Adrenal gland (tissue), 19 donors: ENCODE measurements at places on chromosomes 1 and 21. TPM values are rescaled to one million over a fixed set of nuclear protein-coding genes. Genes with fewer than 3 reads are reported as not detected.

Gene PRRX1
- 7.9 TPM for polyA plus RNA-seq

Gene SMAP2
- polyA plus RNA-seq, result 20.1 TPM

Gene CA6
- not detected for polyA plus RNA-seq

Gene SFT2D2
- polyA plus RNA-seq, result 3.5 TPM

Gene AK2
- polyA plus RNA-seq, result 245 TPM

Gene KIF21B
- polyA plus RNA-seq, result 1.7 TPM

Gene GPR37L1
- 0.02 TPM for polyA plus RNA-seq

Gene SLC1A7
- 0.05 TPM for polyA plus RNA-seq

Gene S100A14
- polyA plus RNA-seq, result 0.88 TPM

Gene HPDL
- polyA plus RNA-seq, result 0.37 TPM

Gene KPRP
- not detected for polyA plus RNA-seq

Gene L1TD1
- polyA plus RNA-seq, result 0.48 TPM

Gene INKA2
- 1.7 TPM for polyA plus RNA-seq

Gene GABPB2
- polyA plus RNA-seq, result 11.8 TPM

Gene SRGAP2B
- 18.0 TPM for polyA plus RNA-seq

Gene ATP1A2
- polyA plus RNA-seq, result 2.7 TPM

Gene KMO
- polyA plus RNA-seq, result 1.6 TPM

Gene NPR1
- 39.4 TPM for polyA plus RNA-seq

Gene LCE1A
- polyA plus RNA-seq, result not detected

Gene KAZN
- polyA plus RNA-seq, result 63.4 TPM

Gene OR2T35
- not detected for polyA plus RNA-seq

Gene SLC25A34
- polyA plus RNA-seq, result 11.1 TPM

Gene RSBN1
- polyA plus RNA-seq, result 6.0 TPM

Gene PTPN7
- 13.4 TPM for polyA plus RNA-seq

Gene DENND2D
- 39.9 TPM for polyA plus RNA-seq

Gene HIPK1
- 13.1 TPM for polyA plus RNA-seq

Gene RASSF5
- polyA plus RNA-seq, result 10.4 TPM

Gene CFAP126
- 0.29 TPM for polyA plus RNA-seq

Gene LRRC38
- polyA plus RNA-seq, result 9.7 TPM

Gene SH2D1B
- not detected for polyA plus RNA-seq

Gene FCER1G
- 180 TPM for polyA plus RNA-seq

Gene H6PD
- 22.7 TPM for polyA plus RNA-seq

Gene ACTL8
- polyA plus RNA-seq, result not detected

Gene SLC6A9
- polyA plus RNA-seq, result 11.8 TPM

Gene IL12RB2
- 0.24 TPM for polyA plus RNA-seq

Gene FMOD
- 17.2 TPM for polyA plus RNA-seq

Gene PCAT6
- 5.8 TPM for polyA plus RNA-seq

Gene IFI44L
- polyA plus RNA-seq, result 4.4 TPM

Gene BLACAT1
- polyA plus RNA-seq, result 0.03 TPM

Gene OR14K1
- polyA plus RNA-seq, result not detected

Gene CLIC6
- 0.24 TPM for polyA plus RNA-seq

Gene MTOR
- polyA plus RNA-seq, result 28.8 TPM

Gene GPR25
- polyA plus RNA-seq, result not detected

Gene LCE1E
- not detected for polyA plus RNA-seq

Gene SLC35F3
- 0.35 TPM for polyA plus RNA-seq

Gene BEND5
- 14.3 TPM for polyA plus RNA-seq

Gene TMEM61
- polyA plus RNA-seq, result 6.8 TPM

Gene CD84
- polyA plus RNA-seq, result 3.2 TPM

Gene MTARC1
- polyA plus RNA-seq, result 10.6 TPM

Gene HAO2
- polyA plus RNA-seq, result 1.8 TPM

Gene S100A3
- polyA plus RNA-seq, result not detected

Gene PADI1
- polyA plus RNA-seq, result not detected
